Calu3 (cell line): ENCODE measurements at places on chromosomes 11 and 22.

- DNase-seq, result no peak
Observed at GRCh38 chr22:45429424-45429823, 15.9 kb downstream of the RIBC2 start.

DNA sequence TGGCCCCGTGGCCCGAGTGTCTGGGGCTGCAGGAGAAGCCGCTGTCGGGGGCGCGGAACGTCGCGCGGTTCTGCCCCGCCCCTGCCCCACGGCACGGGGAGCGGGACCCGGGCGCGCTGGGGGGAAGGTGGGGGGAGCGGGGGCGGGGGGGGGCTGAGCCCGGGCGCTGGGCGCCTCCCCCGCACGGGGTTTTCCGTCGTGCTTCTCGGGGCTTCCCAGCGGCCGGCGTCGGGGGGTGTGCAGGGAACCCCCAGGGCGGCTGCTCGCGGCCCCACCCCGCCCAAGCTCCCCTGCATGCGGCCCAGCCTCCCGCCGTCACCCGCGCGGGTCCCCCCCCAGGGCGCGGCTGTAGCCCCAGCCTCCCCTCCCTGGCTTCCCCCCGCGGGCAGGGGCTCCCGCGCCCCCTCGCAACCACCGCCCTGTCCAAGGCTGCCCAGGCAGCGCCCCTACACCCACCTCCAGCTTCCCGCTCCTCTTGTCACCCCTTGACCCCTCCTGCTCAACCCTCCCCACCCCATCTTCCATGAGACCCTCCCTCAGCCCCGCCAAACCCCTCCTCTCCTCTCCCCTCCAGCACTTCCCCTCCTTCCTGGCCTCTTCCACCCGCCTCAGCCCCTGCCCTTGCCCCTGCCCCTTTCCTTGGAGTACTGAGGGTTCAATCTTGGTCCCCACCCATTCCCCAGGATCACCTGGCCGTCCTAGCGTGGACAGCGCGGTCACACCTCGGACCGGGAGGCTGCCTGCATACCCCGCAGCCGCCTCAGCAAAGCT, 1.7 kb downstream of the IL17REL start:
- no peak for DNase-seq

DNA sequence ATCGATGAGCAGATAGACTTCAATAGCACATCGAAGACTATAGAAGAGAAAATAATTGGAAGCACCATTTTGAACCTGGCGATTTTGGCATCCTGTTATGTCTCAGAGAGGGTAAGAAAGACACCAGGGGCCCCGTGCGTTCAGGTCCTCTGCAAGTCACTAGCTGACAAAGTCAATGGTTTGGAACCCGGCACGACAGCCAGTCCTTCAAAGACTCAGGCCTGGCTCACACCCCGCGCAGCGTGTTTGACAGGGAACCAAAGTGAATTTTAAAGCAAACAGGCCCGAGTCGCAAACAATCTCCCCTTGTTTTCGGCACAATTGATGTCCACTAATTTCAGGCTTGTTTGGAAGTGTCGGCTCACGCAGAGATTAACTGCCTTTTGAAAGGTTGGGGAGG, 716.6 kb downstream of the BRD1 start:
- no peak for DNase-seq

- DNase-seq, result no peak
Observed at GRCh38 chr22:24147666-24148065, 33.6 kb upstream of the SUSD2 start.

- DNase-seq, result peak; percentile 62
Observed at GRCh38 chr11:76885390-76886097, 24.8 kb downstream of the ACER3 start.

GRCh38 chr11:26276798-26277424, 55.0 kb upstream of the ANO3 start:
- DNase-seq, result peak; percentile 63

- no peak for DNase-seq
Observed at GRCh38 chr22:45702981-45703380, 31.3 kb downstream of the ATXN10 start.

GRCh38 chr11:106920899-106921509, 97.3 kb downstream of the GUCY1A2 start:
- DNase-seq, result no peak

- no peak for DNase-seq
Observed at GRCh38 chr22:29112121-29112520, 39.3 kb downstream of the KREMEN1 start.

GRCh38 chr11:56885177-56885576, 103.5 kb upstream of the OR5AK2 start:
- DNase-seq, result peak; percentile 79
